ENCODE measurements at places on chromosomes 13 and 19.

DNA sequence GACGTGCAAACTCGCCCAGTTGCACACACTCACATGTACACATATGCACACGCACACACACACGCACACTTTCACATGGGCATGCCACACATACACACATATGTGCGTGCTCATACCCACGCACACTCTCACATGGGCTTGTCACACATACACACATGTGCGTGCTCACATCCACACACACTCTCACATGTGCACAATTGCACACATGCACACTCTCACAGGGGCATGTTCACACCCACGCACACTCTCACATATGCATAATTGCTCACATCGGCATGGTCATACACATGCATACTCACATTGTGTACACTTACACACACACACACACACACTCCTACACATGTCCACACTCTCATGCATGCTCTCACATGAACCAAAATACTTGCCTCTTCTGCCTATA lies 32.8 kb upstream of the PEPD start:
- DNase-seq, result no peak

DNA sequence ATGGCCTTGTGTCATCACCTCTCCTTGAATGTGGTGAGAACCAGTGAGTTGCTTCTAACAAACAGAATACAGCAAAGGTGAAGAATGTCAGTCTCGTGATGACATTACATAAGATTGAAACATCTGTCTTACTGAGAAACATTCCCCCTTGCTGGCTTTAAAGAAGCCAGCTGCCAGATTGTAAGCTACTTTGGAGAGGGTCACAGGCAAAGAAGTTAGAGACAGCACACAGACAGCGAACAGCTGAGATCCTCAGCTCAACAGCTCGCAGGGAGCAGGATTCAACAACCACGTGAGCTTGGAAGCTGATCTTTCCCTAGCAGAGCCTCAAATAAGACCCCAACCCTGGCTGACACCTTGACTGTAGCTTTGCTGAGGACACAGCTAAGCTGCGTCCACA lies 367.9 kb downstream of the LIG4 start:
- DNase-seq, result no peak

- DNase-seq, result no peak
Measured at GRCh38 chr19:13430790-13431582, 75.3 kb downstream of the CACNA1A start.

DNA sequence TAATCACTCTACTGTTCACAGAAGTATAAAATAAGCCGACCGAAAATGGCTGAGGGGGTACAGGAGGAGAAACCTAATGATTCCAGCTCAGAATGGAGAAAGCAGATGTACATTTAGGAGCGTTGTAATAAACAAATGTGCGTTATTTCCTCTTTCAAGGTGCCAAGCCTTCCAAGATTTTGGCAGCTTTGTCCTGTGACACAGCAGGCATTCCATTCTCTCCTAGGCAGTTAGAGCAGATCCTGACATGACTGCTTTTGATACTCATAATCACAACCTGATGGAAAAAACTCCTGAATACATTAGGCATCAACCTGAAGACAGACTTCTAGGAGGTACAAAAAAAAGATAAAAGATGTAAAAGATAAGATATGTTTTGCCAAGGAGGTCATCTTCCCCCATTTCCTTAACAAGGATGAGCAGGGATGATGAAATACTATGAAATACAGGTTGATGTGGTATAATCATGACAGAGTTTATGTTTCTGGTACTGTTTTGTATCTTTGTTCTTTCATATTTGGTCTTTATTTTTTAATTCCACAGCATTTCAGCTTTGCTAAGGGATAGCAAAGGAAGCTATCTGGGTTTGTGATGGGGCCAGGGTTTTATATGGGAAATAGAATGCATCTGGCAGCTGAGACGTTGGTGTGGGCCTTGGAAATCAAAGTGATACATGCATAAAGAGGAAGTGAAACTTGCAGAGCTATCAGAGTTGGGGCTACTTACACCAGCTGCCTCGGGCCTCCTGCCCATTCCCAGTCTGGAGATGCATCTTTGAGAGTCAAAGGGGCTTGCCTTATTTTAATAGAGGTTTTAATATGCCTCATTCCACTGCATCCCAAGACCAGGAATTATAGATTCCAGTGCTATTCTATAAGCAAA lies 222.5 kb downstream of the OXGR1 start:
- no peak for DNase-seq

- DNase-seq, result no peak
Measured at GRCh38 chr13:36436811-36437210, 4.5 kb downstream of the CCNA1 start.

- no peak for DNase-seq
Measured at GRCh38 chr13:73902847-73903246, 231.4 kb downstream of the KLF12 start.

DNA sequence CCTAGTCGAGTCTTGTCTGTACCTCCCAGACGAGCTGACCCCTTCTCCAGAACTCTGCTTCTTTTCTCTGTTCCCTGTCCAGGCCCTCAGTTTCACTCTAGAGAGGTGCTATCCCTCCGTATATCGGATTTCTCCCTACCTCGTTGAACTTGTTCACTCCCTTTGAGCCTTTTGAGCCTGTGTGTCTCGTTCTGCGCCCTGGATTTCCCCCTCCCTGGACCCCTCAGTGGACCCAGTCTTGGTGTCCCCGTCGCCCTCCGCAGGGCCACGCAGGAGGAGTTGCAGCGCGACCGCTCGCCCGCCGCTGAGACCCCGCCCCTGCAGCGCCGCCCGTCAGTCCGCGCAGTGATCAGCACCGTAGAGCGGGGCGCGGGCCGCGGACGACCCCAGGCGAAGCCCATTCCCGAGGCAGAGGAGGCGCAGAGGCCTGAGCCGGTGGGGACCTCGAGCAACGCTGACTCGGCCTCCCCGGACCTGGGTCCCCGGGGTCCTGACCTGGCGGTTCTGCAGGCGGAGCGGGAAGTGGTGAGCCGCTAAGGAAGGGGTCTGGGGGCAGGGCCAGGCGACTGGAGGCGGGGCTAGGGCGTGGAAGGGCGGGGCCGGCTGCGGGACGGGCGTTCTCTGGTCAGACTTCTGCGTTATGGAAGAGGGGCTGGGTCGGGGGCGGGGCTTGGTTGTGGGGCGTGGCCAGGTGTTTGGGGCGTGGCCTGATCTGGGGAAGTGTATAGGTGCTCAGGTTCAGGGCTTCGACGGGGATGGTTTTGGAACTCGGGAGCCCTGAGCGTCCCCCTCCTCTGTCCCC lies 5.5 kb downstream of the EPS8L1 start:
- DNase-seq, result no peak

DNA sequence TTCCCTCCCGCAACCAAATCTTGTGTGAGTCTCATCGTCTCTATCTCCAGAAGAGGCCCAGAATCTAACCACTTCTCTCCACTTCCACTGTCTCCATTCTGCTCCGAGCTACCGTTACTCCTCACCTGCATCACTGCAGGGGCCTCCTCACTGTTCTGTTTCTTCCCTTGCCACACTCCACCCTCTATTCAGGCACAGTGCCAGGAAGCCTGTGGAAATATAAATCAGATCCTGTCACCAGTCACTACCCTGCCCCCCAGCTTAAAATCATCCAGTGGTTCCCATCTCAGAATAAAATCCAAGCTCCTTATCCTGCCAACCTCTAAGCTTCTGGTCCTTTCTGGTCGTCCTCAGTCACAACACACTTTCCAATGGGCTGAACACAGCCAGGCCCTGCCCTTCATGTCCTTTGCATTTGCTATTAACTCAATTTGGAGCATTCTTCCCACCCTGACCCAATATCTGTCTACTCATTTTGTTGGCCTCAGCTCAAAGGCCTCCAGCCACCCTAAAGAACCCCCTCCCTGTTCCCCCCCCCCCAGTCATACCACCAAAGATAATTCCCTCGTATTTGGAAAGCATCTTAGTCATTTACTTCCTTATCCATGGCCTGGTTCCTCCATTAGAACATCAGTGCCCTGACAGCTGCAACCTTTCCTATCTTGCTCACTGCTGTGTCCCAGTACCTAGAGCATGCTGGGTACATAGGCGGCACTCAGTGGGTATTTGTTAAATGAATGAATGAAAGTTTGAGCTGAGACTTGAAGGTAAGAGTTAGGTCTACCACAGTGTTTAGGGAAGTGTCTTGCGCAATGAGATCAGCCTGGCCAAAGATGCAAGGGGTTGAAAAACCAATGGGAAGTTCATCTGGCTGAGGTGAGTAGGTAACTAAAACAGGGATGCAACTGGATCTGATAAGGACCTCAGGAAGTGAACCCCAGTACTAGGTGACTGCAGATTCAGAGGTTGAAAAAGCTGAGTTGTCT lies 24.4 kb downstream of the ZNF175 start:
- DNase-seq, result no peak

Measured in renal pelvis (tissue), 12 donors.